Stimulated activated CD8-positive, alpha-beta memory T cell treated with anti-CD3 and anti-CD28 coated beads, Interleukin-2, amount 100 ng/mL, for 1 hour (primary cell): ENCODE measurements at places on chromosomes 12 and 14.

- no peak for DNase-seq
Observed at GRCh38 chr12:123391546-123392343, 7.8 kb downstream of the KMT5A start.

DNA sequence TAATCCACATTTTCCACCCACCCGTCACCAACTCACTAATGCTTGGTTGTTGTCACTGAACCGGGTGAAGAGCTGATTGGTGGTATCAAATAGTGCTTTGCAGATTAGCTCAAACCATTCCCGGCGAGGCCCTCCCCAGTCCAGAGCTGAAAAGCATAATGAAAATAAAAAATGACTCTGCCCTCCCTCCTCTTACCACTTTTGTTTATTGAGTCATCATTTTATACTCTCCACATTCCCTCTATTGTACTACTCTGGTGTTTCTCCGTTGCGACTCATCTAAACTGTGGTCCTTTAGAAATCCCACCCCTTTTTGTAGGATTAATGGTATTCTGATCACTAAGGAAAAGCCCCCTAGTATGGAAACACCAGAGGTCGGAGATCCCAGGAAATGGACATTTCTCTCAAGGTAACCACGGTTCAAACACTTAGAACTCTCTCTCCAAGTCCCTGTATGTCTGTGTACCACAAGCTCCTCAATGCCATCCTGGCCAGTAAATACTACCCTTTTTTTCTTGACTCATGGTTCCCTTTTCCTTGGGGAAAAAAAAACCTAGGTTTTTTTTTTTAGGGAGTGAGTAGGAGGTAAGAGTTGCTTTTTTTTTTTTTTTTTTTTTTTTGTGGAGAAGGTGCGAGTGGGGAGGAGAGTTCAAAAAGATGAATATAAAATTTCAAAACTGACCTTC lies 42.0 kb downstream of the AREL1 start:
- no peak for DNase-seq

GRCh38 chr12:10632226-10632625 lies 18.8 kb upstream of the MAGOHB start:
- no peak for DNase-seq

GRCh38 chr14:94378527-94379290 lies 9.7 kb downstream of the SERPINA1 start:
- DNase-seq = no peak

DNA sequence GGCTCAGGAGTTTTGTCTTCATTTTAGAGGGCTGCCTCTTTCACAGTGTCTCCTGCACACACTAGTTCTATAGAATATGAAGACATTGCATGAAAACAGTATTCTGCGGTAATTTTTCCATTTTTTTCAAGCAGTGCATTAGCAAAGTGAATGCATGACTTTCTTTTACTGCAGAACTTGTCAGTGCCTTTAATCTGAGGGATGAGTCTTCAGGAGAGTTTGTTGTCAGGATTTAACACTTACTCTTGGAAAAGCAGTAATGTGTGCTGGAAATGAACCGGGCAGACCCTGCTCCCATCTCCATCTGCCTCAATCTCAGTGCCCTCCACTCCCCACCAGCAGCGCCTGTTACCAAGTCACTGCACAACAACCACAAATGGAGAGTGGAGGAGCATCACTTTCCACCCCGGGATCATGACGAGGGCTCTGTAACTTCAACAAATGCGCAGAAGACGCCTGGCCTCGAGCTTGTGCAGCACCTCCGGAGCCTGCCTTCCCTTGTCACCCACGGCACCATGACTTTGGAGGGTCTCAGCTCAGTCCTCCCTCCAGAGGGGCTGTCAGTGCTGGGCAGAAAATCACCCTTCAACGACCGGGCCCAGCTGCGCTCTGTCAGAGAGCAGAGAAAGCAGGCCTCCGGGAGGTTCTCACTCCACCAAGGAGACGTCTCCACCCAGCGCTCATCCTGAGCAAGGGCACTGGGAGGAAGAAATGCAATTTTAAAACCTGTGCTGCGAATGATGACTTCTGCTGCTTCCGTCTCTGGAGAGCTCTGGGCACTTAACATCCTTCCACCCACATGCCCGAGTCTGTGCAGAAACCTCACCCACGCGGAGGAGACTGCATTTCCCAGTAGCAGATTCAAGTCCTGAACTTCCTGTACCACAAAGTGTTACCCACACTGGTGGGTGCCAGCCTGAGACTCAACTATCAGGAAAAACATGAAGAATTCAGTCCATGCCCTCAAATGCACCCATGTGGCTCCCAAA lies 255.7 kb downstream of the ADGRD1 start:
- DNase-seq = no peak

GRCh38 chr12:130070126-130070611 lies 92.1 kb upstream of the FZD10 start:
- no peak for DNase-seq

DNA sequence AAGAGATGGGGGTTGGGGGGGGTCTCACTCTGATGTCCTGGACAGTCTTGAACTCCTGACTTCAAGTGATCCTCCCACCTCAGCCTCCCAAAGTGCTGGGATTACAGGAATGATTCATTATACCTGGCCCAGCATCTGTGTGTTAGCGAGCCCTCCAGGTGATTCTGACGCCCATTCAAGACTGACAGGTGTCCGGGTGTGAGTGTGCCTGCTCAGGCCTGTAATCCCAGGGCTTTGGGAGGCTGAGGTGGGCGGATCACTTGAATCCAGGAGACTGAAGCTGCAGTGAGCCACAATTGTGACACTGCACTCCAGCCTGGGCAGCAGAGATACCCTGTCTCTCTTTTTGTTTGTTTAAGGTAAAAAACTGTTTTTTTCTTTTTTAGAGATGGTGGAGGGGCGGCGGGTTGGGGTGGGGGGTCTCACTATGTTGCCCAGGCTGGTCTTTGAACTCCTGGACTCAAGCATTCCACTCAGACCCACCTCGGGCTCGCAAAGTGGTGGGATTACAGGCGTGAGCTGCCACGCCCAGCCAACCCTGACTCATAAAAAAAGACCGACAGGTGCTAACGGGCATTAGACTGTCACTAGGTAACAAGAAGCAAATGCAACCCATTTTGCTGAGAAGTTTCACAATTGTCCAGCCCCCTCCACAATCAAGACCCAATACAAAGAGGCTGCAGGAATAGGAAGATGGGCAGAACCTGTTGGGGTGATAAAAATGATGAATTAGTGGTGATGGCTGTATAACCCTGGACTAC lies 4.7 kb downstream of the VSIG10 start:
- no peak for DNase-seq

DNA sequence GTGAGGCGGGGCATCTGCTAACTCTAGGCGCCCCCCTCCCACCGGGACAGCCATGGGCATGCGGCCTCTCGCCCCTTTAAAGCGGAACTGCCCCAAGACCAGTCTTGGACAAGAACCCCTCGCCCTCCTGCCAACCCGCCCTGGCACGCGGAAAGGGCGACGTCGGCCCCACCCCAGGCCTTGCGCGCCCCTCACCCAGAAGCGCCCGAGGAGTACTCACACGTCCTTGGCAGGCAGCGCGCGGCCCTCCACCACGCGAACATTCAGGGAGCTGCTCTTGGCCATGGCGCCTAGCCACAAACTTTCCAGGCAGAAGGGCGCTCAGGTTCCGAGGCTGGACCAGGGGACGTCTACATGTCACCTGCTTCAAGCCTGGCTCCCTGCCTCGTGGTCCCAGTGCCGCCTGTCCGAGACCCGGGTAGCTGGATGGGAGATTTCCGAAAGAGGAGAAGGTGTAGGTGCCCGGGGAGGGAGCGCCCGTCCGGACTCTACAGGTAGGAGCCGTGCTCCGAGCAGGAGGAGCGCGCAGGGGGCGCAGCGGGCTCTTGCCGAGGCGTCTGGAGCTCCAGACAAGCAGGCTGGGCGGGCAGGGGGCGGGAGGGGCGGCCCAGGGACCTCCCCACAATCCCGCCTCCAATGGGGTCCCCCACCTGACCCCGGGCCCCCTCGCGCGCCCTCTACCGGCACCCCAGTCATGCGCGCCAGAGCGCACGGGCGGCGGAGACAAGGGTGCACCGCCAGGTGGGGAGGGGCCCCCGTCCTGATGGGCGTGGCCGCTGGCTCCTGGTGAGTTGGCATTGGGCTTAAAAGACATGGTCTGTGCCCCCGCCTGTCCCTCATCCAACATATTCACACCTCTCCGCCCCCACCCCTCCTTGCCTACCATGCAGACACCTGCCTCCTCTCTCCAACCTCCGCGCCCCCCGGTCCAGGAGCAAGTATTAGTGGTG lies at the start of gene RASAL1:
TSS of gene RASAL1 (minus strand) at position 584 of the 950 bp plus-strand sequence. CDS start at position 285, 299 bp downstream.
- DNase-seq = peak; percentile 46

GRCh38 chr12:131112700-131113290 lies 159.1 kb downstream of the ADGRD1 start:
- no peak for DNase-seq

DNA sequence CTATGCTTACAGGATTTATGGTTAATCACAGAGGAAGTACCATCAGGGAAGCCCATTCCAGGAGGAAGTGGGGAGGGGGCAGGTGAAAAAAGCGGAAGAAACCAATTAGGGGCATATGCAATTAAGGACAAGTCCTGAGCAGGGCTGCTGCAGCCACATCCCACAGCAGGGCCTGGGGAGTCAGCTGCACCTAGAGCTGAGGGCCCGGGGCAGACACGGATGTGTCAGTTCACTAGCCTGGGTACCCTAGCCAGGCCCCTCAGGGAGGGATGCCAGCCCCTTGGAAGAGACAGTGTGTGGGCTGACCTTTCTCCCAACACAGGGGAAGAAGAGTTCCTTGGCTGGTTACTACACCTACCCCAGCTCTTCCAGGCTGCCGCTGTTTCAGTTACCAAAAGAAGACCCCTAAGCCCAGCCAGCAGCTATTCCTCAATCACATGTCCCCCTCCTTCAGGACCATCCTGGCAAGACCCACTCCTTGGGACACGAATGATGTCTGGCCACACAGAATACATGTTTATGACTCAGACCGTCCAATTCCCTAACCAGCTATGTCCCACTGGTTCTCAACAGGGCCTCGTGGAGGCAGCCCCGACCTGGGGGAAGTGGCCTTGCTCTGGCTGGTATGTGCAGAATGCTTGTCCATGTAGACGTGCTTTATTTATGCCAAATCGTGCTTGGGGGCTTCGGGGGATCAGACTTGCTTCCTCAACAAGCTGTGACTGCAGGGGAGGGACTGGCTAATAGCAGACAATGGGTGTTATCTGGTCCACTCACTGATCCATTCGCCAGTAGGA lies 133.7 kb upstream of the RTL1 start:
- DNase-seq = no peak

- no peak for DNase-seq
Observed at GRCh38 chr12:101696251-101697196, 916 bp upstream of the CHPT1 start.

GRCh38 chr14:30015489-30015888 lies 87.8 kb upstream of the PRKD1 start:
- no peak for DNase-seq

GRCh38 chr12:79187032-79187431 lies 322.5 kb downstream of the SYT1 start:
- DNase-seq = no peak

DNA sequence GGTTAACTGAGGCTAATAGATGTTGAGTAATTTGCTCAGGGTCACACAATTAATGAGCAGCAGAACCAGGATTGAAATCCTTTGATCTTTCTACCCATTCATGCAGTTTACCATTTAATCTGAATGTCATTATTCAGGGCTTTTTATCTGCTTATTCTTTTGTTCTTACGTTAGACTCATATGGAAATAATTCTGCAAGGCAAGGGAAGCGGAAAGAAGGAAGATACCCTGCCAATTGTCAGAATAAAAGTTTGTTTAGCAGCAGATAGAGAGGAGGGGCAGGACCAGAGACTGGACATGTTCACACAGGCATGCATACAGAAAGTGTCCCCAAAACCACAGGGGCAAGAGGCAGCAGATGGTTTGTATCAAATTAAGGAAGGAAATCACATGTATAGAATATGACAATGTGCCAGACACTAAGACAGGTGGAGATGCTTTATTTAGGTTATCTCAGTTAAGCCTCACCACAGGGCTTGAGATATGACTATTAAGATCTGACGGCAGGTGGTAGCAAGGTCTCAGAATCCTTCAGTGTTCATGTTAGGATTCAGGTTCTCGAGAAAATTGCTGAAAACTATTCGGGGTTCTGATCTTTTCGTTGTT lies 29.8 kb downstream of the BRMS1L start:
- DNase-seq = no peak

DNA sequence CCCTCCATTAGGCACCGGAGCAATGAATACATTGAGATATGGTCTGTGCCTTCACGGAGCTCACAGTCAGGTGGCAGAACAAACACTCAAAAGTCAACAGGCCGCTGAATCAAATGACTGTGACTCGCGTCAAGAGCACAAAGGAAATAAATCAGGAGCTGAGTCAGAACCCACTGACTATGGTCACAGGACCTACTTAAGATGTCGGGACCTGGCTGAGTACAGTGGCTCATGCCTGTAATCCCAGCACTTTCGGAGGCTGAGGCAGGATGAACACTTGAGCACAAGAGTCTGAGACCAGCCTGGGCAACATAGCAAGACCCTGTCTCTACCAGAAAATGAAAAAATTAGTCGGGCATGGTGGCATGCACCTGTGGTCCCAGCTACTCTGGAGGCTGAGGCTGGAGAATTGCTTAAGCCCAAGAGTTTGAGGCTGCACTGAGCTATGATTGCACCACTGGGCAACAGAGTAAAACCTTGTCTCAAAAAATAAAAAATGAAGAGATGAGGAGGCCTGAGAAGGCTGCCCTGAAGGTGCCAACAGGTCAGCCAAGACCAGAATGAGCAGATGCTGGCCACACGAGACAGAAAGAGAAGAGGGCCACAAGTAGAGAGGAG lies 19.9 kb downstream of the TMEM233 start:
- DNase-seq = no peak

DNA sequence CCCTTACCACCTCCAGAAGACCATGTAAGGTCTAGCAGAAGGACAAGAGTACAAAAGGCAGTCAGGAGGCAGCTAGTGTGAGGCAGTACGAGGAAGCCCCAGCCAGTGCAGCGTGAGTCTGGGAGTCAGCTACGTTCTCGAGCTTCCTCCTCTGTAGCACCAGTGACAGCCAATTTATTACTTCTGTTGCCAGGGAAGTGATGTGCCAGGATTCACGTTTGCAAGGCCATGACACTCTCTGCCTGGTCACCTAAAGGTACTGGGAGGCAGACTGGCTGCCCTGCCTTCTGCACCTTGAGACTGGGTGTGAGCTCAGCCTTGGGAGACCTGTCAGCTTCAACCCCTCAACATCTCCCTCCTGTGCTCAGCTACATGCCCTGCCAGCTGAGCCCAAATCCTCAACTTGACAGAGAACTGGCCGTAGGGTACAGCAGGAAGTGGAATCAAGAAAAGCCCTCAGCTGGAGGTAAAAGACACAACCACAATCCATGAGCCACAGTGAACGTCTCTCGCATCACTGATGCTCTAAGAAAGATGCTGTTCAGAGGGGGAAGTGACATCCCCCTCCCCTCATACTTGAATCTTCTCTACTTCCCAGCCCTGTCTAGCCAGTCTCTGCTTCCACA lies 182.5 kb upstream of the RGS6 start:
- no peak for DNase-seq

- no peak for DNase-seq
Observed at GRCh38 chr12:46560874-46561273, 188.3 kb upstream of the SLC38A2 start.

DNA sequence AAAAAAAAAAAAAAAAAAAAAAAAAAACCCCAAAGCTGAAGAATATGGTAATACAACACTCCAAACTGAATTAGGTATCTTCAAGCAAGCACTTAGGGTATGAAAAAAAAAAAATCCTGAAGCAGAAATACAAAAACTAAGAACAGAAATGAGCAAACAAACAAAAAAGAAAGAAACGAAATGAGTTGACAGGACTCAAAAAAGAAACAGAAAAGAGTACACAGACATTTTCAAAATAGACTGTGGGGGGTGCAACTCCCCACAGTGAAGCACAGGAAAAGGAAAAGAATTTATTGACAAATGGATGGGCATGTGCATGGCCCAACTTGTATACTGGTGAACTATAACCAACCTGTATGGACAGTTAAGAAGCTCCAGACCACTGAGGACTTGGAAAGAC lies 24.6 kb downstream of the RPS6KA5 start:
- DNase-seq = no peak

- DNase-seq = no peak
Observed at GRCh38 chr12:89873745-89874144, 165.1 kb upstream of the ATP2B1 start.
